ENCODE measurements at places on chromosomes 7 and 10.

DNA sequence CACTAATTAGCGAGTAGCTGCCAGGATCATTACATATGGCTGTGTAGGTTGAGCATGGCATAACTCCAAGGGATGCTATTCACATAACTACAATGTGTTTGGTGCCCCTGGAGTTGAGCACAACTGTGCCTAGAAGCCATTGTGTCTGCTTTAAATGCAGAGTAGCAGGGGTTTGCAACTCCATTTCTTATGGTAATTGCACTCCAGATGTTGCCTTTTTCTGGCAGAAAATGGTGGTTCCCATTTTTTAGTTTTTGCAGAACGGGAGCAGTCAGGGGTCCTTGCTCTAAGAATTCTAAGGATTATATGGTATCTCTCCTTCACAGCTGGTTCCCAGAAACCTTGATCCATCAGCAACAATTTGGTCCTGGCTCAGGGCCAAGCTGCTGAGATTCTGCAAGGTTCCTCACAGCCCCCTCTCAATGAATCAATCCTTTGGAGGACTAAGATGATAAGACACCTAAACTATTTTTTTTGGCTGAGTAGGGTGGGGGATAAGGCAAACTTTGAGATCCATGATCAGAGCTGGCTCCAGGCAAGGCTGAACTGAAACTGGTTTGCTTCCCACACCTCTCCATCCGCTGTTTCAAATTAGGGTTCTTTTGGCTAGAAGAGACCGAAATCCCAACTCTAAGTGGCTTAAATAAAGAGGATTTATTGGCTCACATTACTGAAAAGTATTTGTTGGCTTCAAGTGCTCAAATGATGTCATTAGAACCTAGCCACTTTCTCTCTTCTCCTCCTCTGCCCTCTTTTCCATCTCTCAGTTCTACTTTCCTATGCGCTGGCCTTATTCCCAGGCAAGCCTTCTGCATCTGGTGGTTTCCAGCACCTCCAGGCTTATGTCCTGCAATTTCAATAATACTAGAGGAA is 97.5 kb upstream of the CCDC6 start:
- DNase-seq = no peak

DNA sequence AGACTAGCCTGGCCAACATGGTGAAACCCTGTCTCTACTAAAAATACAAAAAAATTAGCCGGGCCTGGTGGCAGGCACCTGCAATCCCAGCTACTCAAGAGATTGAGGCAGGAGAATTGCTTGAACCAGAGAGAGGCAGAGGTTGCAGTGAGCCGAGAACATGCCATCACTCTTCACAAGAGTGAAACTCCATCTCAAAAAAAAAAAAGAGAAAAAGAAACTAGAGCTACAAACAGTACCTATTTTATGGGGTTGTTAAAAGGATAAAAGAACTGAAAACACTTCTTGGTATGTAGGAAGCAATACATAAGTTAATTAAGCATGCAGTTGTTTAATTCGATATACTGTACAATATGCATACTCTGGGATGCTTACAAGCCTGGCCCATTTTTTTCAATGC is 216.9 kb downstream of the SORCS1 start:
- no peak for DNase-seq

DNA sequence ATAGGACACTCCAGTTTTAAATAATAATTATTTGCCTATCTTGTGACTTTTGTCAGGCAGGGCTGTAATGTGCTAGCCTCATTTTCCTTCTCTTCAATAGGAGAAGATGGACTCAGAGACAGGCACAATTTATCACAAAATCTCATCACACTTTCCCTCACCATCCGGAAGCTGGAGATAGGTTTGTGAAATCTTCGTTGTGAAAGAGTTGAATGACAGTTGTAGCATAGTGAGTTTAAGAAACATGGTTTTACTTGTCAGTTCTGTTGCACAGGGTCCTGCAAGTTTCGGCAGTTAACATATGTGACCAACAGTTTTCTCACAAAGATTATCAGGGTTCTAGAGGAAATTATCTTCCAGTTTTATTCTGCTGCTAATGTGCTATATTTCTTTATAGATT is 37.7 kb upstream of the MAP3K8 start:
- no peak for DNase-seq

DNA sequence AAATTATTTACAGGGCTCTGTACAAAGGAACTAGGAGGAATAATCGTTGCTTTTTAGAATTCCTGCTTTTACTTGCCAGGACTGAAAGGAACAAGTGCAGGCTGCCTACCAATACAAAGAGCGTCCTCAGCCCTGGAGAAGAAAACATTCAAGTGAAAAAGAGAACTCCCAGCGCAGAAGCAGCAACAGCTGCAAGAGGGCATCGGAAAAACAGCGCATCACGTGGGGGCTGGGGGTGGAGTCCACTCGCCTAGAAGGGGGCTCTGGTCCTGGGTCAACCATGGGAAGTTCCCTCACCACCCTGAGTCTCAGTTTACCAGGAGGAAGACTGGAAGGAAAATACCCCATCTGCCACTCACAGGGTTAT is 385 bp upstream of the C10orf90 start:
- no peak for DNase-seq

GRCh38 chr7:142412551-142413193 is 154.8 kb upstream of the PRSS58 start:
- no peak for DNase-seq

DNA sequence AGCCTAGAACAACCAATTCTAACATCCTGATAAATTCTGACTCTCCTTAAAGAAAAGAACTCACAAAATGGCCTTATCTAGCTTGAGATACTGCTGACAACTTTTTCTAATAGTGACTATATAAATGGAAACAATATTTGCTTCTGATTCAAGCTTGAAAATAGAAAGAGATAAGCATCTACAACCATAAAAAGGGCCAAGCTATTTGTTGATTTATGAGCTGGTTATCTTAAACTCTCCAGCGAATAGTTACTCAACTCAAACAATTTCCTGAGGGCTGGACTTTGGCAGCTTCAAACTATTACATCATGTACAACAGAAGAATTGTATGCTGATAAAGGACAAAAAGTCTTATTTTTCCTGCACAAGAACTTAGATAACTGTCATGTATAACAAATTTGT is 4.6 kb downstream of the USP54 start:
- DNase-seq = no peak
